ENCODE measurements at places on chromosomes 6 and 20.

DNA sequence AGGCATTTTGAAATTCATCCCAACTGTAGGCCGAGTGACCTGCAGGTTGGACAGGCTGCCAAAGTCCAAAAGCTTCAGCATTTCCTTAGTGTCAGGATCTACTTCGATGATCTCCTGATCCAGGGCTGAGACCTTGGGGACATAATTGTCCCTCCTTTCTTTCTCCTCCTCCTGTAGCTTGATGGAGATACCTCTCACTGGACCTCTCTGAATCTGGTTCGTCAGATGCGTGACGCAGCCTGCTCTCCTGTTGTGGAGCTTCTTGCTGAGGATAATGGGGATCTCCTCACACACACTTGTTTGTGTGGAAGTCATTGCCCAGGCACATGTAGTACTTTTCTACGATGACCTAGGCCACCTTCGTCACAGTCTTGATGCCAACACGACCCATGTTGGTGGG, 1.5 kb upstream of the MAS1L start:
- DNase-seq, result no peak

- DNase-seq, result no peak
Measured at GRCh38 chr6:32849126-32849525, 4.4 kb downstream of the TAP1 start.

- DNase-seq, result no peak
Measured at GRCh38 chr6:63787021-63787420, 151.4 kb downstream of the PHF3 start.

DNA sequence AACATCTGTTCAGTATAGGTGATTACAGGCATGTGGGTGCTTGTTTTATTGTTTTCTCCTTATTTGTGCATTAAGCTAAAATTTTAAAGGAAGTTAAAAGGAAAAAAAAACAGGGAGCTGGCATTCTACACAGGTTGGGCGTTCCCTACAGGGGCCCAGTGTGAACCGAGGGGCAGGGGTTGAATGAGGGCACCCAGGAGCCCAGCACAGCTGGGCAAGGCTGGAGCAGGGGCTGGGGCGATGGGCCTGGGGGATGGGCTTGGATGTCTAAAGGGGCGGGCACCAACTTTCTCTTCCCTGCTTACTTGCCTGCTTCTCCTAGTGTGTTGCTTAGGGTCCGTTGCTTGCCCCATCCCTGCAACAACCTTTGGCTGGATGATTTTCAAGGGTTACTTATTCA, 230.2 kb upstream of the RNF24 start:
- no peak for DNase-seq

- DNase-seq, result peak; percentile 95
Measured at GRCh38 chr20:34579191-34579978, 20.9 kb downstream of the MAP1LC3A start.

DNA sequence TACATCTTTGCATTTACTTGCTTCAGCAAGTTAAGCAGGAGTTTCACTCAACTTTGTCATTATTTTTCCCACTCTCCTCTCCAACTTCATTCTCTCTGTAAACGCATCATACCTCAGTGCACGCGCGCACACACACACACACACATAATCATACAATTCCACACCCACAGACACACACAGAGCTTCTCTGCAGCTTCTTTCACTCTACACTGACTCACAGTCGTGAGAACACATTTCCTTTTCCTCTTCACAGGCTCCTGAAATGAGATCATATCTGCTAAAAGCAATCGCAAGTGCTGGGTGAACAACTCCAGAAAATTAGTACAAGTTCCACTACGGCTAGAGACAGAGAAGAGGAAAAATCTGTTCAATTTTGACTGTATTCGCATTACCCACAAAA, 215.4 kb downstream of the PTPRT start:
- DNase-seq, result no peak

DNA sequence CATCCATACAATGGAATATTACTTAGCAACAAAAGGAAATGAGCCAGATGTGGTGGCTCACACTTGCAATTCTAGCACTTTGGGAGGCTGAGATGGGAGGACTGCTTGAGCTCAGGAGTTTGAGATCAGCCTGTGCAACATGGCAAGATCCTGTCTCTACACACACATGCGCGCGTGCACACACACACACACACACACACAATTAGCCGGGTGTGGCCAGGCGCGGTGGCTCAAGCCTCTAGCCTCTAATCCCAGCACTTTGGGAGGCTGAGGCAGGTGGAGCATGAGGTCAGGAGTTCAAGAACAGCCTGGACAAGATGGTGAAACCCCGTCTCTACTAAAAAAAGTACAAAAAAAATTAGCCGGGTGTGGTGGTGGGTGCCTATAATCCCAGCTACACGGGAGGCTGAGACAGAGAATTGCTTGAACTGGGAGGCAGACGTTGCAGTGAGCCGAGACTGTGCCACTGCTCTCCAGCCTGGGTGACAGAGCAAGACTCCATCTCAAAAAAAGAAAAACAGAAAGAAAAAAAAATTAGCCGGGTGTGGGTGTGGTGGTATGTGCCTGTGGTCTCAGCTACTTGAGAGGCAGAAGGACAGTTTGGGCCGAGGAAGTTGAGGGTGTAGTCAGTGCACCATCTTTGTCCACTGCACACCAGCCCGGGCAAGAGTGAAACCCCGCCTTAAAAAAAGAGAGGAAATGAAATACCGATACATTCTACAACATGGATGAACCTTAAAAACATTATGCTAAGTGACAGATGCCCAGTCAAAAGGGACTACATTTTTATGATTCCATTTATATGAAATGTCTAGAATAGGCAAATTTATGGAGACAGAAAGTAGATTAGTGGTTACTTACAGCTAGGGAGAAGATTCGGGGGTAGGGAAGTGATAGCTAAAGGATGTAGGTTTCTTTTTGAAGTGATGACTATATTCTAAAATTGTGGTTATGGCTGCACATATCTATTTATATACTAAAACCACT, 52.5 kb downstream of the RBL1 start:
- no peak for DNase-seq

DNA sequence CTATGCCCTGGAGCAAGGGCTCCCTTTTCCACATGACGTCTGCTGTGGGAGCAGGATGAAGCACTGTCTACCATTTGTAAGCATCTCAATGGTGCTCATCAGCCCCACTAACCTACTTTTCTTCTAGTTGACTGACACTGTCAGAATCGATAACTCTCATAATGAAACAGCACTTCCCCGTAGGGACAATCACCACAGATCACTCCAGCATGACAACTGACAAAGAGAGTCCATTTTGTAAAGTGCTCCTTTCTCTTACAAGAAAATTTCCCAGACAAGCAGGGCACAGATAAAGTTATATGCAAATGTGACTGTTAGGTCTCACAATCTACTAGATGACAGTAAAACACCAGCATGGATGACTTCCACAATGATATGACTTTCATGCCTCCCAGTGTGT, 46.4 kb downstream of the HEBP2 start:
- no peak for DNase-seq

- no peak for DNase-seq
Measured at GRCh38 chr20:24777746-24778145, 171.3 kb upstream of the CST7 start.

DNA sequence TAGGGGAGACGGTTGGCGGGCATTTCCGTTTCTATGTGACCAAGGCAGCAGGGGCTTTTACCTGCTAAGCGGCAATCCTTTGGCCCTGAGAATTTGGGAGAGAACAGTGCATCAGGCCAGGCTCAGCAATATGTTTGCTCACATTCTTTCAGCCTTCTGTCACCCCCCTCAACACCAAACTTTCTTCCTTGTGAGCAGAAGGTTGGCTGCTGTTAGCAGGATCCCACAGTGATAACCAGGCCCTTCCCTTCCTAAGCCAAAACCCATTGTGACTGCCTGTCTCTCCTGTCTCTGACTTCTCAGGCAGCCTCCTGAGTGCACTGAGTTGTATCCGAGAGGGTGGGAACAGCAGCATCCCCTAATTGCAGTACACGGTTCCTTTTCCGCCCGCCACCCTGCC, 43.7 kb downstream of the STK35 start:
- no peak for DNase-seq

DNA sequence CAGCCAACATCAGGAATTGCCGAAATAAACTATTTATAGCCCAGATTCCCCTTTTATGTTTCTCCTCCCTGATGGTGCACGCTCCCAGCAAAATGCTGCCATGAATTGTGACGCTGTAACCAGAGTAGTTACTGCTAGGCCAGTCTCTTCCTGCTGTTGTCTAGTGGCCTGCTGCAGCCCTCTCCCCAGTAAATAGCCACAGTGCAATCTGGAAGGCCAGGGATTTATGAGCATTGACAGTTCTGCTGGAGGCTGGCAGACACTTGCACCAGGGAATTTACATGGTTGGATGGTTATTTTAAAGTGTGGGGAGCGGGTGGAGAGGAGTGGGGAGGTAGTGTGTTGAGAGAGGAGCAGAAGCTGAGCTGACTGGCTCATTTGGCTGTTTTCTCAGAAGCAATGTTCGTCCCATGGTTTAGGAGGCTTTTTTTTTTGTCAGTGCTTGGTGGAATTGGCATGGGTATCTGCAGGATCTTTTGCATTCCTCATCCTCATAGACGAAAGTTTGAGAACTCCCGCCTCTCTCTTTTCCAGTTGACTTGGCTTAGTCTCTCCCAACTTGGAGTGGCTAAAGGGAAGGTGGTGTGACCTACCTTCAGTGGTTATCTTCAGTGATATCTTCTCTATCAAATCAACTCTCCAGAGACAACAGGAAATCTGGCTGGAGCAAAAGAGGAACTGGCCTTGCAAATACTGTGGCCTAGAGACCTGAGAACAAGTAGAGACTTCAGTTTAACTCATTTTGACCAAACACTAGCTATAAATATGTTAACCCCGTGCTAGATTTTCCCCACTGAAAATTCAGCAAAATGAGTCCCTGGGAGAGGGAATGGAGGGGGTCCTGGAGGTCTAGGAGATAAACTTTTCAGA, 99.3 kb upstream of the VSTM2L start:
- no peak for DNase-seq

Measured in epithelial cell of prostate (primary cell).